ENCODE measurements at places on chromosomes 6 and 20.

- DNase-seq, result no peak
Observed at GRCh38 chr6:153092082-153093013, 38.7 kb downstream of the RGS17 start.

GRCh38 chr6:80541181-80541580 lies 434.7 kb downstream of the BCKDHB start:
- no peak for DNase-seq

GRCh38 chr6:142459271-142459670 lies 157.5 kb downstream of the ADGRG6 start:
- no peak for DNase-seq

GRCh38 chr20:17571153-17571527 lies 1.3 kb downstream of the DSTN start:
- DNase-seq, result no peak

GRCh38 chr6:150641398-150642139 lies 41.9 kb downstream of the PLEKHG1 start:
- no peak for DNase-seq

- DNase-seq, result no peak
Observed at GRCh38 chr6:15770347-15771143, 107.7 kb upstream of the DTNBP1 start.

DNA sequence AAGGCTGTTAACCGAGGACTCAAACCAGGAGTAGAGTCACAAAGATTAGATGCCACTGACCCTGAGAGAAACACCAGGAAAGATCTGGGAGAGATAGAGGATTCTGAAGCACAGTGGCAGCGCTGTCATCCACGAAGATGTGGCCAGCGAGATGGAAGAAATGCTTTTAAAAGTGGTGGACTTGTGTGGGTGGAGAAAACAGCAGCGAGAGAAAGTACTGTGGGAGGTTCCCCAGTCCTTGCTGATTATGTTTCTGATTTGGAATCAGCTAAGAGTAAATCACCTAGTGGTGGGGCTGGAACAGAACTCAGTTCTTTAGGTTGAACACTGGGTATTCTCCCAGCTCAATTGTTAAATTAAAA lies 435 bp upstream of the ZNF322 start:
- no peak for DNase-seq

DNA sequence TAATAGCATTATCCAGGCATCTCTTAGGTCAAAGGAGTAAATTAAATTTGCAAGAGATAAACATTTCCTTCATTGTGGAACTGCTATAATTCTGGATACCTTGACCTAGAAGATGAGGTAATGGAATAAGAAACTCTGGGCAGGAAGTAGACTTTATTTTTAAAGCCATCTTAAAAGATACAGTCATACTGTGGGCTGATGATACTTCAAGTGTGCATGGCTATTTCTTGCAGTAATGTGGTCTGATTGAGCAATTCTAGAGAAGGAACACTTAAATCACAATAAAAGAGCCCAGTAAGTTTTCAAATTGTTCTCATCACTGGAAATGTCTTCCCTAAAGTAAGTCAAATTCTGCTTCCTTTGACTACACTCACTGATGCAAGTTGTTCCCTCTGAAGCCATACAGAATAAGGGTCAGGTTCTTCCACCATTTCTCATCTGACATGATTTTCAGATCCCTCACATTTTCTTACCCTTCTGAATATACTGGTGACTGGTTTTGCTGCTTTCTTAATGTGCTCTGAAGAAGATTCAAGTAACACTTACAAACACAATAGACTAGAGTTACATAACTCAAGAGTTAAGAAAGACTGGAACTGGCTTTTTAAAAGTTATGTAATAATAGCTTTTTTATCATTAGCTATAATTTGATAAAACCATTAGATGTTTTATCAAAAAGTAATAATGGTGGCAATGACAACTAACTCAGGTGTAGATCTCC lies 62.6 kb upstream of the TMEM244 start:
- no peak for DNase-seq

DNA sequence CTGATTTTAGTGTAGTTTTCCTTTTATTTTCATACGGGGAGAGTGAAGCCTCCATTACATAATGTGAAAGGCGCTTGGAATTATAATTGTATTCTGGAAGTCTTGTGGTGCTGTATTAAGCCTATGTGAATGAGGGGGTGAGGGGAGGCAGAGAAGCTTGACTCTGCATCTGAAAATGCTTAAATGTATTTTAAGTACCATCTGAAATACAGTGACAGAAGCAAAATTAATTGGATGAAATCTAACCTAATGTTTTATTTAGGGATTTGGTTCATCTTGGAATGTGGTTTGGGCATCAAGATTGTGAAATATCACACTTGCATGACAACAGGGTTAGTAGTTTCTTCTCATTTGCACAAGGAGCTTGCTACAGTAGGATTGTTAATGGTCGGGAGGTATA lies 41.2 kb downstream of the TMEM200A start:
- DNase-seq, result no peak

DNA sequence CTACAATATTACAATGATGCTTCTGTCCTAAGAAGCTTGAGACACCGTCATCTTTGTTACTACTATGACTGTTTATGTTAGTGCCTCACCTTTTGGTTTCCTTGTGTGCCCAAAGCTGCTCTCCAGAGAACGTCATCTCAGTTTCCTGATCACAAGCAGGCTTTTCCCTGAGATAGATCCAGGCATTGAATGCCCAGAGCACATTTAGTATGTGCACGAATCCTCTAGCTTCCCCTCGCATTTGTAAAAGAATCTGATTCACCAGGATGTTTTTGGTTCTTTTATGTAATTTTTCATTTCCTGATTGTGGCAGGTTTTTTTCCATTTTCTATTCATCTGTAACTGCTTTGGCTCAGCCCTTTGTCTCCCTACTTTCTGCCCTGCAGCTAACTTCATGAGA lies 100.2 kb upstream of the TMEM181 start:
- no peak for DNase-seq

DNA sequence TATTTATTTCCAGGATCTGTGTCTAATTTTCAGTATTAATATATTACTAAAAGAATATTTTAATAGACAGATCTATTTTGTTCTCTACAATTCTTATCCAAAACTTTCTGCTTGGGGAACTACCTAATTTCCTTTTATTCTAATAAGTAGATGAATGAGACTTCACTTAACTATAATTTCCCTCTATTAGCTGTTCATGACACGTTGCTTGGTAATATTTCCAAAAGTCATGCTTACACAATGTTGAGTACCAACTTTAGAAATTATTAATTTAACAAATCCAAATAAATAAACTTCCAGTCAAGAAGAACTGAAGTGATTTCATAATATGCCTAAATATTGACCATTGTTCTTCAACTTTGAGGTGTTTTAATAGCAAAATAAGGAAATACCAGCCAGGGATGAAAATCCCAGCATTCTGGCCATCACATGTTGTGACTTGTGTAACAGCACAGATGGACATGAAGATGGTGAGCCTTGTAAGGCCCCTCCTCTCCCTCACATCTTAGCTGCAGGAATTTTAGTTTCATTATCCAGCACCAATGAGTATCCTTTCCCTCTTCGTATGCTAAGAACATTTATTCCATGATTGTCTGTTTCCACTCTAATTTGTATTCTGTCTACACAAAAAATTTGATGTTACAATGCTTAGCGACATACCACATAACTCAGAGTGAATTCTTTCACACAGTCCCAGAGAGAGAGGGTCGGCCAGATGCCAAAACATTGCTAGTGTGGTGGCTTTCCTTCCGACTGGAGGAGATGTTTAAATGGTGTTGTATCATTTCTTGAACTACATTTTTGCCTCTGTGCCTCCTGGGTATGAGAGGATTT lies 137.5 kb downstream of the FOXA2 start:
- no peak for DNase-seq

GRCh38 chr6:132789396-132789776 lies 9.1 kb downstream of the SLC18B1 start:
- no peak for DNase-seq

- peak; percentile 13 for DNase-seq
Observed at GRCh38 chr6:142943711-142944123, 1.3 kb downstream of the HIVEP2 start.

- no peak for DNase-seq
Observed at GRCh38 chr20:4171538-4172116, 156.3 kb upstream of the RNF24 start.

DNA sequence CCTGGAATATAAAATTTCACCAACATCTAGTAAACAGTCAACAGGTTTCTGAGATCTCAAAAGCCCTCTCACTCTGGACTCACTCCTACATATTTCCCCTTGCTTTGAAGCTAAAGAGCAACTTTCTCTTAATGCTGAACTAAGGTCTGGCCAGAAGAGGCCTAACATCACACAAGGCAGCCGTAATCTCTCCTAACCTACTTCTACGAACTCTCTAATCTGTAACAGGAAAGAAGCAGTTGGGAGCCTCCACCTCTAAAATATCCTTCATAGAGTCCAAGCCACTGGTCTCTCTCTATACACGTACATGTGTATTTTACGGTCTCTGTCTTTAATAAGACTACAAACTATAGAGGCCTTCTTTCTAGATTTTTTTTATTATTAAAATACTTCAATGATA lies 72.0 kb downstream of the REV3L start:
- no peak for DNase-seq

GRCh38 chr6:167044696-167045095 lies 45.5 kb downstream of the CEP43 start:
- DNase-seq, result no peak

GRCh38 chr20:23627501-23627900 lies 10.3 kb downstream of the CST3 start:
- DNase-seq, result no peak

DNA sequence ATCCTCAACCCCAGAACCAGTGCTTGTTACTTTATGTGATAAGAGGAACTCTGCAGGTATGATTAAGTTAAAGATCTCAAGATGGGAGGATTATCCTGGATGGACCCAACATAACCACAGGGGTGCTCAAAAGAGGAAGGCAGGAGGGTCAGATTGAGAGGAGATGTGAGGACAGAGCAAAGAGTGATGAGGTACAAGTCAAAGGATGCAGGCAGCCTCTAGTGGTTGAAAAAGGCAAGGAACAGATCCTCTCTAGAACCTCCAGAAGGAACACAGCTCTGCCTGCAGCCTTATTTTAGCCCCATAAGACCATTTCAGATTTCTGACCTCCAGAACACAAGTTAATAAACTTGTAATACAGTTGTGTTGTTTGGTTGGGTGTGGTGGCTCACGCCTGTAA lies 41.2 kb downstream of the PDSS2 start:
- no peak for DNase-seq

DNA sequence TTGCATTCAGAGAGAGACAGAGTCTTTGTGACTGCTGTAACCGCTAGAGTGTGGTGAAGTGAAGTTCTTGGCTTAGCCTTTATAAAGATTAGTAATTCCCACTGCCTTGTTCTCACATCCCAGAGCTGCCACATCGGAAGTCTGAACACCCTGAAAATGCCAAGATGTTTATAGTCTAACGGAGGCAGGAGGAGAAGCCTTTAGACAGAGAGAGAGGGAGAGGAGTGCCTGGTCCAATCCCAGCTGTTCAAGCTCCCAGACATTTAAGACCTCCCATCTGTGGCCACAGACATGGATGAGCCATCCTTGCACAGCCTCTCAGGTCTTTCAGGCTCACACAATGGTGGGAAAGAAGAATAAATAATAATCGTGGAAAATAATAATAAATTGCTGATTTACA lies 1422.8 kb upstream of the EYS start:
- DNase-seq, result no peak

DNA sequence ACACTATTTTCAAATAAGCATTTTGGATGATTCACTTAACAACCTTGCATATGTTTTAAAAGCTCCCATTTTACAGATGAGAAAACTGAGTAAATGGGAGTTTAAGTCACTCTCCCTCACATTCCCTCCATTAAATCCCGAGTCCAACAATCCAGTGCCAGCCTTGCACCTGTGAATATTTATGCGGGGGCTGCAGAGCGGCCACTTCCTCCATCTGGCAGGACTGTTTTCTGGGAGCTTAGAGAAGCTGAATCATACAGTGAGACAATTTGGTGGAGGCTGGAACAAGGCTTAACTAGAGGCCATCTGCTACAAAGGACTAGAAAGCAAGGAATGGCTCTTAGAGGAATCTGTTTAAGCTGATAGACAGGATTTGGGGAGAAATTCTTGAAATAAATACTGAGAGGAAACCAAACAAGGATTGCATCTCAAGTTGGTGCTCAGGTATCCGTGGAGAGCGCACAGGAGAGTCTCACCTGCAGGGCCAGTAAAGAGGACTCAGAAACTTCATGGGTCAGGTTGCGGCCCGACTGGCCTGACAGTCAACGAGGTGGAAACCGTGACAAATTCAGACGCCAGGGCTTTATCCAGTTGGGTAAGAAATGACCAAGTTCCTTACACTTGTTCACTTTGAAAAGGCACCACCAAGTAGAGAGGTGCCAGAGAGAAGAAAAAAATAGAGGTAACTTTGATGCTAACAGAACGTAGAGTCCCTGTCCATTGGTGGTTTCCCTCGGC lies 478.5 kb downstream of the QKI start:
- DNase-seq, result no peak

DNA sequence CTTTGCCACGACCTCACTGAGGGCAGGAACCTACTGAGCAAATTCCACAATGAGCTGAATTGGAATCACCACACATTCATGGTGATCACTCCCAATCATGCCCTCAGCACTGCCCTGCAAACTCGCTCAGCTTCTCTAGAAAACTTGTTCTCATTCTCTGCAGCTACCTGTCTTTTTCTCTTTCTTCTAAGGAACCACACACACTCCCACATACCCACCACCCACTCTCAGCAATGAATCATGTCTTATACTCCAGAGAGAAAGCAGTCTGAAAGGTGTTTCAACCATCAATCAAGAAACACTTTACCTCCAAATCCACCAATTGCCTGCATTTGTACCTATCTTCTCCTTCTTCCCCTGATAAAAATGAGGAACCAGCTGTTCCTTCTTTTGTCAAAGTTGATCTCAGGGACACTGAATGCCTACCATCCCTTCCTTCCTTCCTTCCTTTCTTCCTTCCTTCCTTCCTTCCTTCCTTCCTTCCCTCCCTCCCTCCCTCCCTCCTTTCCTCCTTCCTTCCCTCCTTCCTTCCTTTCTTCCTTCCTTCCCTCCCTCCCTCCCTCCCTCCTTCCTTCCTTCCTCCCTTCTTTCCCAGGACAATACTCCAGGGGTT lies 84.6 kb upstream of the SGK1 start:
- DNase-seq, result no peak

DNA sequence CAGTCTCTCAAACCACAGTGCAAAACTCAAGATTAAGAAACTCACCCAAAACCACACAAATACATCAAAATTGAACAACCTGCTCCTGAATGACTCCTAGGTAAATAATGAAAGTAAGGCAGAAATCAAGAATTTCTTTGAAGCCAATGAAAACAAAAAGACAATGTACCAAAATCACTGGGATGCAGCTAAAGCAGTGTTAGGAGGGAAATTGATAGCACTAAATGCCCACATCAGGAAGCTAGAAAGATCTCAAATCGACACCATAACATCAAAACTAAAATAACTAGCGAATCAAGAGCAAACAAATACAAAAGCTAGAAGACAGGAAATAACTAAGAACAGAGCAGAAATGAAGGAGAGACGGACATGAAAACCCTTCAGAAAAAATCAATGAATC lies 70.5 kb downstream of the TBC1D32 start:
- DNase-seq, result no peak

DNA sequence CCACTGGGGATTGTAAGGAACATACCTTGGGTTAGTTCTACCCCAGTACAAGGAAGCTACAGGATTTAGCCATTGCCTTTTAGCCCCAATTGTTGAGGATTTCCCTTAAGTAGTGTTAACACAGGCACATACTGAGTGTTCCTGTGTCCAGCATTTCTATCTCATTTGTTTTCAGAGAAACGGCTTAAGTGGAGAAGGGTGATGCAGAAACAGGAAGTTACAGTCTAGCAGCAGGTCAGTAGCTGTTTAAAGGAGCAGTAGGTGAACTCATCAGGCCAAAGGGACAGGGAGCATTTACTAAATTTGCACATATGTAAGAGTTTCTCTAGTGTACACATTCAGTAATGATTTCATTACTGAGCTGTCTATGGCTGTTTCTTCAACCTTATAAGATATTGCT lies 644.2 kb upstream of the GJE1 start:
- no peak for DNase-seq
